ENCODE measurements at places on chromosomes 3 and 15.

GRCh38 chr15:38691965-38692788, 127.6 kb upstream of the RASGRP1 start:
- DNase-seq = no peak

DNA sequence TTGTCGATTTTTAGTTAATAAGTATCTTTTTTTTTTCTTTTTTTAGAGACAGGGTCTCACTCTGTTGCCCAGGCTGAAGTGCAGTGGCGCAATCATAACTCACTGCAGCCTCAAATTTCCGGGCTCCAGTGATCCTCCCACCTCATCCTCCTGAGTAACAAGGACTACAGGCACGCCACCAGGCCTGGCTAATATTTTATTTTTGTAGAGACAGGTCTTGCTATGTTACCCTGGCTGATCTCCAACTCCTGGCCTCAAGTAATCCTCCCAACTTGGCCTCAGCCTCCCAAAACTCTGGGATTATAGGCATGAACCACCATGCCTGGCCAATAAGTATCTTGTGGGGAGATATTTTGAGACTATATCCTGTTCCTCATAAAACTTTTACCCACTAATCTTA, 29.4 kb upstream of the ARID3B start:
- DNase-seq = no peak

DNA sequence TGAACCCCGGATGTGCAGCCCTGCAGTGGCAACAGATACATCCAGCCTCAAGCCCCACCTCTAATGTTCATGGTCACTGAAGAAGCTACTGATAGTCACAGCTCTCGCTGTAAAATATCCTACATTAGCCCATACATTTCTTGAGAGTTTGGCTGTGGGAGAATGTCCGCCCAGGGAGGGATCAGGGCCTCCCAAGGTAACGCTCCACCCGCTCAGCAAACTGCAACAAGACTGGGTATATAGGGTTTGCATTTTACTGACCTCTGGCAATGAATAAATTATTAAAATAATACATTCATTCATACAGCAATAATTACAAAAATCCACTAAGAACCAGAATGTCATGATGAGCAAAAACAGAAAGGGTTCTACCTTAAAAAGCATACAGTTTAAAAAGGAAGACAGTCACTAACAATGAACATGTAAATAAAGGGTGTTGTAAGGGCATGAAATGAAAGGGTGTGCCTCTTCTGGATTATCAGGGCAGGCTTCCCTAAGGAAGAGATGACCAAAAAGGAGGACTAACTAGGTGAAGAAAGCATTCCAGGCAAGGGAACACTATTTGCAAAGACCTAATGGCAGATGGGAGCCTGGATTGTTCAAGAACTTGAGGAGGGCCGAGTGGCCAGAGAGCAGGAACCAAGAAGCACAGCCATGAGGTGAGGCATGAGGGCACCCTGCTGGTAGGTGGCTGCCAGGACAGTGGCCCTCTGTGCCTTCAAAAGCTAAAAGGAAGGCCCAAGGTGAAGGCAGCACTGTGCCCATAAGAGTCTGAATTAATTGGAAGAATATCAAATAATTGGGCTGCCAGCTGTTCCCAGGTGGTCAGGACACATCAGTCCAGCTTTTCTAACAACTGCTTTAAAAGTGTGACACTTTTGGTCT, 28.1 kb upstream of the CTDSPL start:
- DNase-seq = no peak

GRCh38 chr3:131110087-131110486, 83.4 kb downstream of the NEK11 start:
- no peak for DNase-seq

- DNase-seq = no peak
Observed at GRCh38 chr3:48088056-48088748, 72.0 kb upstream of the MAP4 start.

- no peak for DNase-seq
Observed at GRCh38 chr3:59821274-59821673, 771.4 kb upstream of the CFAP20DC start.

DNA sequence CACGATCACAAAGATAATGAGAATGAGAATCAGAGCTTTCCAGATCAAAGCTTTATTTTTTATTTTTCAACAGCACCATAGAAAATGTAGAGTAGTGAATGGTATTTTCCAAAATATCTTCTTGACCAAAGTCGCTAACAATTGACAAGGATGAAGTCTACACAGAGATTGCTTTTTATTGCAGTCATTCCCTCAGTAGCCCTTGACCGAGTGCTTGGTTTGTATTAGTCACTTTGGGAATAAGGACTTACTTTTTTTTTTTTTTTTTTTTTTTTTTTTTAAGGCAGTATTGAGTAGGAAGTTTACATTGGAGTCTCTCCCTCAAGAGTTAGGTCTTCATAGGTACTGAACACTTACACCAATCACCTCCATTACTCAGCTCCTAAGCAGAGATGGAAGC, 39.8 kb downstream of the THRB start:
- DNase-seq = no peak

GRCh38 chr15:61070111-61070901, 158.8 kb downstream of the RORA start:
- DNase-seq = no peak

All from CD4-positive, alpha-beta T cell treated with Interleukin-10 for 1 hour (primary cell).